Heart left ventricle (tissue), 16 donors: ENCODE measurements at places on chromosomes 7 and 10. TPM values are rescaled to one million over a fixed set of nuclear protein-coding genes. Genes with fewer than 3 reads are reported as not detected.
A peak's percentile ranks its signal among the peaks of the same experiment; 100 is the strongest.

GRCh38 chr7:81871606-81872265 lies 101.9 kb upstream of the HGF start:
- no peak for DNase-seq

DNA sequence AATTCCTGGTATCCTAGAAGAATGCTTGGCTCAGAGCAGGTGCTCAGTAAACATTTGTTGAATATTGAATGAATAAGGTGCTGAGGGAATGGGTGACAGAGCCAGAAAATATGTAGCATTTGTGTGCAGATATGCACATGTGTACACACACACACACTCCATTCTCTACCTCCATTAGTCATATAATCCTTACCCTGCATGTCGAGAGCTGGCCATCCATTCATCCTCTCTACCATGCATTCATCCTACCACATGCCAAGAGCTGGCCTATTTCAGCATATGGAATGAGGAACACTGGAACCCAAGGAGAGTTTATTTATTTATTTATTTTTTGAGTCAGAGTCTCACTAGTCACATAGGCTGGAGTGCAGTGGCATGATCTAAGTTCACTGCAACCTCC lies 284.8 kb downstream of the PLXNA4 start:
- DNase-seq, result no peak

DNA sequence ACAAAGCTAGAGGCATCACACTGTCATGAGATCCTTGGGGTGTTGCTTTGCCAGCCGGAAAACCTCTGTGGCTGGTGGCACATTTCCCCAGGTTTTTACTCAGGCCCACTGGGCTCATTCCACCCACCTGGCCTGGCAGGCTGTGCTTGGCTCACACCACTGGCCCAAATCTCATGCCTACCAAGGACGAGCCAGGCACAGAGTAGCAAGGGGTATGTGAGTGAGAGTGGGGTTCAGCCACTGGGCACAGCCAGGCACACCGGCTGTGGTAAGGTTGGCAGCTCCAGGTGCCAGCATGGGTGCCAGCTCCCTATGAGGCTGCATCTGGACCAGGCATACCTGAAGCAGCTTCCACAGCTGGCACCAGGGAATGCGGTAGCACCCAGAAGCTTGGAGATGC lies 21.4 kb downstream of the STEAP1 start:
- DNase-seq, result no peak

GRCh38 chr7:92898798-92899197 lies 62.4 kb upstream of the CDK6 start:
- no peak for DNase-seq

- no peak for DNase-seq
Observed at GRCh38 chr7:40673285-40673684, 538.5 kb downstream of the SUGCT start.

GRCh38 chr10:42956045-42956444 lies 120.8 kb upstream of the RET start:
- DNase-seq, result peak; percentile 7

GRCh38 chr7:2218444-2218785 lies 14.3 kb downstream of the MAD1L1 start:
- no peak for DNase-seq

DNA sequence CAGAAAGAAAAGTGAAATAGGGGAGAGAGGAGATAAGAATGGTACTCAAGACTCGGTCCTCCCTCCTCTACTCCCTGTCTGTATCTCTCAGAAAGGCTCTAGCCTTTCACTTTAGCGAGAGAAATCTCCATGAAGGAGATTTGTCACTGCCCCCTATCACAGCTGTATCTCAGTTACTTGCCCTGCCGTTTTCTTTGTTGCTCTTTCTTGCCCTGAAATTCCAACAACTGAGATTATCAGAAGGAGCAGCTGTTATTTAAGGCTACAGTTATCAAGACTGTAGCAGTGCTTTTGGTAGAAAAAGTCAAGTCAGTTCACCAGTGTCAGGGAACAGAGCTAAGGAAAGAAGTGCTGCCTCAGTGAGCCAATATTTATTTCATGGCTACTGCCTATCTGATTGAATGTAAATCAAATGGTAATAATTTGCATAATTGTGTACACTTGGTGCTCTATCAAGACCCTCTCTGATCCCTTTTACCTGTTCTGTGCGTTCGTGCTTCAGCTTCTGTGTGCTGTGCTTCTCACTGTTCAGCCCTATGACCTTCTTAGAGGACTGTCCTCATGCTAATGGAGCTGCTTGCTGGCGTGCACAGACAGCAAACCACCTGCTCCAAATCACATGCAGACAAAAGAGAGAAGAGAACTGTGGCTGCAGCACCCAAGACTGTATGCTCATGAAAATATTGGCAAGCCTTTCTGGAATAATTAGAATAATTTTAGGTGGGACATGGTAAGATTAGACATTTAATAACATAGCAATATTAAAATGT lies 180.2 kb upstream of the FAM3C start:
- no peak for DNase-seq

GRCh38 chr7:151276666-151277590 lies 28.4 kb upstream of the SMARCD3 start:
- DNase-seq, result peak; percentile 55

- no peak for DNase-seq
Observed at GRCh38 chr7:51354897-51355296, 38.3 kb upstream of the COBL start.

GRCh38 chr10:62749093-62749683 lies 55.3 kb upstream of the ADO start:
- no peak for DNase-seq

GRCh38 chr7:138460176-138460648 lies at the start of gene TRIM24:
TSS of gene TRIM24 (plus strand) at chr7:138460259. CDS start at chr7:138460549, 290 bp downstream.
- peak; percentile 99 for DNase-seq

- DNase-seq, result no peak
Observed at GRCh38 chr10:47230482-47230881, 69.5 kb upstream of the GDF10 start.

DNA sequence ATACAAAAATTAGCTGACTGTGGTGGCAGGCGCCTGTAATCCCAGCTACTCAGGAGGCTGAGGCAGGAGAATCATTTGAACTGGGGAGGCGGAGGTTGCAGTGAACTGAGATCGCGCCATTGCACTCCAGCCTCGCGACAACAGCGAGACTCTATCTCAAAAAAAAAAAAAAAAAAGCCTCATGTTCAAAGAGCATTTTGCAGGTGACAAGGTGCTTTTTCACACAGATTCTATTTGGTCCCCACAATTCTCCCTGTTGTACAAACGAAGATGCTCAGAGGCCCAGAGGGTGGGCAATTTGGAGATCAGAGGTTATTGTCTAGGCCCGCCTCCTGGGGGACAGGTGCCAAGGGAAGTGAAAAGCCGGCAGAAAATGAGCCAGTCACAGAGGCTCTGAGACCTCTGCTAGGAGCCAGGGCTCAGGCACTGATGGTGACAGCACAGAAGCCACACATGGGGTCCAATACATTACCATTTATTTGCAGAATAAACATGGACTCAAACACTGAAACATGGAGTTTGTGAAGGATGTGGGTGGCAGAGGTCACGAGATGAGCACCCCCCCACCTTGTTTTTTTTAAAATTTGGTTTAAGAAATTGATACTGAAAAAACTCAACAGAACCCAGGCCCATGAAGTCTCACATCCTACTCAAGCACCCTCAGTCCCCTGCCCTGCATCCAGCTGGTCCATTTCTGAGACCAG lies 882 bp upstream of the GAL3ST4 start:
- no peak for DNase-seq

- no peak for DNase-seq
Observed at GRCh38 chr7:47568547-47568946, 13.4 kb downstream of the TNS3 start.

DNA sequence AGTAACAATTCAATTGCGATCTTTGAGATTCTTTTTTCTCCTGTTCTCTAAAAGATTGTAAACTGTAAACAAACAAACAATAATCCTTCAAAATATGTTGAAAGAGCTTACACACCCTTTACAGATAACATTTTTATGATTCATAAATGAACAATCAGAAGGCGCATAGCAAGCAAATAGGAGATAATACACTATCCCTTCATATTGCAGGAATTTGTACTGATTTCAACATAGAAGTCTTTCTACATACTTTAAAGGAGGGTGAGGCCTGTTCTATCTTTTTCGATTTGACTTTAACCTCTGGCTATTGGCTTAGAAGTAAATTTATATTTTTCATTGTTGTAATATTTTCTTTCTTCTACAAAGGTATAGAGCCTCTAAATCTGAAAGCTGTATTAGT lies 57.2 kb downstream of the TFEC start:
- no peak for DNase-seq

- DNase-seq, result no peak
Observed at GRCh38 chr7:15967551-15967950, 281.1 kb upstream of the MEOX2 start.

DNA sequence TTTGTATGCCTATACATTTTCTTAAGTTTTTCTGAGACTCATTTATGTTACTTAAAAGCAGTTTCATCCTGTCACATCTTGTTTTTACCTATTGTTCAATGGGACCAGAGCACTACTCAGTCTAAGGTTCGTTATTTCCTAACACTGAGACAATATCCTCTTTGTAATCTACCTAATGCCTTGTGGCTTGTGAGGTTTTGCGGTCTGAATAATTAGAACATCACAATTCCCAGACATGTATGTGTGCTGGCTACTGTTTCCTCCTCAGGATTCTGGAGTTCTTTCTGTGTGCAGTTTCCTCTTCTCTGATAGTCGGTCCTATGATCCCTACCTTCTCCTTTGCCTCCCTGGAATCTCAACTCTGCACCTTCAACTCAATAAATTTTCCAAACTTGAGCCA lies 620.2 kb downstream of the ANKRD7 start:
- no peak for DNase-seq

GRCh38 chr10:15842556-15843169 lies 17.6 kb downstream of the MINDY3 start:
- DNase-seq, result no peak

DNA sequence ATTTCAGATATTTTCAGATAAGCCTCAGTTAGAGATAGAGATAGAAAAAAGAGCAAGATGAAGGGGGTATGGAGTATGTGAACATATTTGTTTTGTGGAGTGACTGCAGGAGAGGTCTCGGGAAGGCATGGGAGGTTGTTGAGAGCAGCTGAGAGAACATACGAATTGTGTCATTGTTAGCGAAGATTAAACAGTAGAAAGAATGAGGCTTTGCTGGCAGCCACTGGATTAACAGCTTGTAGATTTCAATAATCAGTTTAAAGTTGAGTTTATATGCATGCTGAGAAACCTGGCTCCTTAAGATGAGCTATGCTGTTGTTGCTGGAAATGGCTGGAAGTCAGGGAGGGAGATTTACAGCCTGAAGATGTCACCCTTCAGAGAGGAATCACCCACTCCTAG lies 100.9 kb upstream of the SORCS3 start:
- DNase-seq, result no peak

- no peak for DNase-seq
Observed at GRCh38 chr7:26046878-26047277, 105.1 kb upstream of the NFE2L3 start.

- no peak for DNase-seq
Observed at GRCh38 chr7:4249241-4249640, 432.9 kb upstream of the FOXK1 start.

- no peak for DNase-seq
Observed at GRCh38 chr7:147607157-147607800, 983.3 kb upstream of the C7orf33 start.

DNA sequence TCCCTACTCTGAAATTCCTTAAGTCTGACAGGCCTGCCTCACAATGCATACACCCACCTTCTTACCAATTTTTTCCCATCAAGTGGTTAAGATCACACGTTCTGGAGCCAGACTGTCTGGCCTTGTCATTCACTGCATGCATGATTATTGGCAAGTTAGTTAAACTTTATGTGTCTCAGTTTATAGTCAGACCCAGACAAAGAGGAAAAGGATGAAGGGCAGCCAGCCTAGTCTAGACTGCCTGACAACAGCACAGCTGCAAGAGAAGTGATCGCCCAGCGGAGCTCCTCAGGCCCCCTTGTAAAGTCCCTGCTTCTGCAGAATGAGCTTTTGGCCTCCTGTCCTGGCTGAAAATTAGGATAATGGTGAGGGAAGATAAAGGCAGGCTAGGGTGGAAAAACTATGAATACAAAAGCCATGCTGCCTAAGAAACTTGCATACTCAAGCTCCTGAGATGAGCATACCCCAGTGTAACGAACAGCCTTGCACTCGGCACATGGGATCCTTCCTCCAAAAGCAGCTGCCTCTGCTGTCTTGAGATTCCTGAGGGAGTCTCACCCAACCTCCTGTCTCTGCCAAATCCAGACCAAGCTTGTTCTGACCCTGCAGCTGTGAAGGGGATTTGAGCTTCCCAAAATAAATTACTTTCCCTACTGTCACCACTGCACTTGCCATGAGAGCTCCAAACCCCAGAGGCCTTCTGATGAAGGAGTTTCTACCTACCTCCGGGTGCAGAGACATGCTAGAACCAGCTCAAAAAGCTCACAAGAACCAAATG lies 26.7 kb upstream of the MRLN start:
- DNase-seq, result no peak

GRCh38 chr7:50953820-50954219 lies 171.1 kb upstream of the GRB10 start:
- DNase-seq, result peak; percentile 67

DNA sequence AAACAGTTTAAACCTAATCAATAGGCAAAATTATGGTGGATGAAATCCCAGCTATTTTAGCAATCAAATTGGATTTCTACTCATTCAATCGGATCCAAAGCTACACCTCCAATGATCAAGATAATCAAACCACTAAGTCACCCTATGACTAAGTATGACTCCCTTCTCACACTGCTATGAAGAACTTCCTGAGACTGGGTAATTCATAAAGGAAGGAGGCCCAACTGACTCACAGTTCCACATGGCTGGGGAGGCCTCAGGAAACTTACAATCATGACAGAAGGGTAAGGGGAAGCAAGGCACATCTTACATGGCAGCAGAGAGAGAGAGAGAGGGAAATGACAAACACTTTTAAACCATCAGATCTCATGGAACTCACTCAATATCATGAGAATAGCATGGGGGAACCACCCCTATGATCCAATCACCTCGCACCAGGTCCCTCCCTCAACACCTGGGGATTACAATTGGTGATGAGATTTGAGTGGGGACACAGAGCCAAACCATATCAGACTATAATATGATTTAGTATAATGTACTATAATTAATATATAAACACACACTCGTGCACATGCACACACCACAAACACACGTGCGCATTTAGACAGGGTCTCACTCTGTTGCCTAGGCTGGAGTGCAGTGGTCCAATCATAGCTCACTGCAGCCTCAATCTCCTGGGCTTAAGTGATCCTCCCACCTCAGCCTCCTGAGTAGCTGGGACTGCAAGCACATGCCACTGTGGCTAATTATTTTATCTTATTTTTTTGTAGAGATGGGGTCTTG lies 213.6 kb upstream of the FOXK1 start:
- DNase-seq, result no peak

- DNase-seq, result no peak
Observed at GRCh38 chr10:55174419-55174818, 373.4 kb upstream of the PCDH15 start.

GRCh38 chr7:111238886-111239285 lies 148.0 kb downstream of the LRRN3 start:
- DNase-seq, result no peak

- DNase-seq, result no peak
Observed at GRCh38 chr7:85474234-85474633, 287.4 kb upstream of the SEMA3D start.

Gene DPCD
- 20.8 TPM for total RNA-seq

Gene PNLIPRP3
- not detected for total RNA-seq

Gene CUZD1
- total RNA-seq, result 0.16 TPM

Gene AQP1
- total RNA-seq, result 113 TPM

Gene AFAP1L2
- 2.9 TPM for total RNA-seq

Gene CCNY
- total RNA-seq, result 99.1 TPM

Gene TUBAL3
- 0.33 TPM for total RNA-seq

Gene VWA2
- total RNA-seq, result not detected

Gene OR2A7
- 0.29 TPM for total RNA-seq

Gene CPA2
- not detected for total RNA-seq

Gene DGKB
- 0.61 TPM for total RNA-seq

Gene STEAP1
- 0.63 TPM for total RNA-seq

Gene PHYHIPL
- not detected for total RNA-seq
